CD4-positive, alpha-beta T cell (primary cell): ENCODE measurements at places on chromosomes 5 and 9.
A peak's percentile ranks its signal among the peaks of the same experiment; 100 is the strongest.

DNA sequence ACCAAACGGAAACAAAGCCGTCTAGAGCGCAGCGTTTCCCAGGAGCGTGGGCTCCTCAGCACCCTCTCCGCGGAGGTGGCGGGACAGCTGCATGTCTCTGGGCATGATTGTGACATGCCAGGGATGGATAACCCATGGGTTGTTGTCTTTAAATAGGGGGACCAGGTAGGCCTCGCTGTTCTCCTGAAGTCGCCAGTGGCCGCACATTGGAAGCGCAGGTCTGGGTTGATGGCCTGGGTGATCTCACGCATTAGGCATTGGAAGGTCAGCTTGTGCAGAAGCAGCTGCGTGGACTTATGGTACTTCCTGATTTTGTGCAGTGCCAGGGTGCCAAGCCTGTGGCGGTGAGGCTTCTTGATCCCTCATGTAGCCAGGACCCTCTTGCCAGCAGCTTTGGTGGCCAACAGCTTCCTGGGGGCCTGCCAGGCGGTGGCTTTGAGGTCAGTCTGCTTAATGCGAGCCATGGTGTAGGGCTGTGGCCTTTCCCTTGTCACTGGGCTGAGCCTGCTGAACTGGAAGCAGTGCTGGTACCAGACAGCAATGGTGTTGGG lies 6.3 kb upstream of the TAF11L3 start:
- DNase-seq: no peak

DNA sequence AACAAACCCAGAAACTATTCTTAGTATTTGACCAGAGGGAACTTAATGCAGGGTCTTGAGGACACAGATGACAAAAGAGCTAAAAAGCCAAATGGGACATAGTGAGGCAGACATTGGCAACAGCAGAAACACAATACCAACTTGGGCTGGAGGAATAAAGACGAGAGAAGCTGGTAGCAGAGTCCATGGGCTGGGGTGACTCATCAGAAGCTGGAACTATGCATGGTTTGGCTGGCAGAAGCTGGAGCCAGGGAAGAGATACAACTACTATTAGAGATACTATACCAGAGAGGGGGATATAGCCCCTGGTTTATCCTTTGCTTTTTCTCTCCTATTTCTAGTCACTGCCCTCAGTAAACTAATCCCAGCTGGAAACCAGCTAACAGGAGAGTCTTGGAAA lies 29.2 kb upstream of the DPYSL3 start:
- DNase-seq: no peak

DNA sequence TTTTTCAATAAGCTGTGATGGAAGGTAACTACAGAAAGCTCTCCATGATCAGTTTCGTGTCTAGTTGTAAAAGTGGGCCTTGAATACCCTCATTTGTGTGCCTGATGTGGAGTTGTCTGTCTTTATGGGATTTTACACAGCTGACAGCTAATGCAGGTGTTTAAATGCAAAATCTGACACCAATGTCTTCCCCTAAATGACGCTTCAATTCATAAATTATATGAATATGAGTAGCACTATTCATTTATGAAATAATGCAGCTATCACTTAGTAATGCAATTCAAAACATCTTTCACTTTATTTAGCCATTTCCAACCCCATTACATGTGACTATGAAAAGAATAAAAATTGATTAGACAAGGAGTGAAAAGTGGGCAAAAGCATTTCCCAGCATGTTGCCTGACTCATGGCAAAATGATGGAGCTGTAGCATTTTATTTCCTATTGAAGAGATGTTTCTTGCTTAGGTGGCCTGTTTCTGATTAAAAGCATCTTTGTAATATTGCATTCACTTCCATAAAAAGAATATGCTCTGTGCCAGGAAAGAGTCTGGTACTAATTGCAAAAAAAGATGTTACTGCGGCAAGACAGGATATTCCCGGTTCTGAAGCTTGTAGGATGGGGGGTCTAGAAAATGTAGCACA lies 116.7 kb upstream of the HAPLN1 start:
- DNase-seq: no peak

DNA sequence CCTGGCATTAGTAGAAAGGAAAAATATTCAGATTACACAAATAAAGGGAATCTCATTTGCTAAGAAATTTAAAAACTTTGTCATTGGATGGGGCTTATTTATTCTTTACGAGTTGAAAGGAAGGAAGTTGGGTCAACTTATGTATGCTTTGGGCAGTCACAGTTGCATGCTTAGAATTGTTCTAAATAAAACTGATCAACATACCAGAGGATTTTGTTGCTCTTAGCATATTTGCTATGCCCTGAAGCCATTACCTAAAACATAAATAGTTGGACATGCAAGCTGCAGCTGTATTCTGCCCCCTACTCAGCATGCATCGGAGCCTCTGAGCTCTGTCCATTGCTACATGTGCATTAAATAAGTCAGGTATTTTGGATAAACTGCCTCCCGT lies 172.7 kb upstream of the MEF2C start:
- DNase-seq: no peak

GRCh38 chr9:2764353-2764752 lies 47.0 kb downstream of the KCNV2 start:
- peak; percentile 47 for DNase-seq

DNA sequence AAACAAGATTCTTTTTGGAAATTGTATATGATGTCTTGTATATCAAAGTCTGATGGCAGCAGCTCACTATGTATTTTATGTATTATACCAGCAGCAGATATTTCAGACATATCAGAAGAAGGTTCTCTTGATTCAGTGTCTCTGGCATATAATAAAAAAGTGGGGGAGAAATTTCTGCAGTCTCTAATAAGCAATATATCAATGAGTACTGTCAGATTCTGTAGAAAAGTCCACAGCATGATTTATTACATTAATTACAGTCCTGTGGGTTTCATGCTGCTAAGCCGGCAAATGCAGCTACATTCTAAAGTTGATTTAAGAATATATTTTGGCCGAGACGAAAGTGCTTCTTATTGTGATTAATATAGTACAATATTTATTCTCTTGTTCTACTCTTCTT lies 113.1 kb downstream of the KIAA1958 start:
- DNase-seq: no peak

DNA sequence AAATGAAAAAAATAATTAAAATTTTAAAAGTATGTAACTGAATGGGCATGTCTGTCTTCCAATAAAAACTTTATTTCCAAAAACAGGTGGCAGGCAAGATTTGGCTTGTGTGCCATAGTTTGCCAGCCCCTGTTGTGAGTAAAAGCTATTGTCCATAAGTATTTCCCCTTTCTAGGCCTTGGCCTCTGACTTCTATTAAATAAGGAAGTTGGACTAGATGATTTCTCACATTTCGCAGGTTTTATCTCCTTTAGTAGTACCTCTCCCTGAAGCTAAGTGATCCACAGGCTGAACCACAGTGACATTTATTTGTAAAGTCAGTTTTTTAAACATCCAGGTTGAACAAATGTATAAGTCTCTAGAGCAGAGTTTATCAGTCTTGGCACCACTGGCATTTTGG lies 41.3 kb downstream of the RECK start:
- no peak for DNase-seq

DNA sequence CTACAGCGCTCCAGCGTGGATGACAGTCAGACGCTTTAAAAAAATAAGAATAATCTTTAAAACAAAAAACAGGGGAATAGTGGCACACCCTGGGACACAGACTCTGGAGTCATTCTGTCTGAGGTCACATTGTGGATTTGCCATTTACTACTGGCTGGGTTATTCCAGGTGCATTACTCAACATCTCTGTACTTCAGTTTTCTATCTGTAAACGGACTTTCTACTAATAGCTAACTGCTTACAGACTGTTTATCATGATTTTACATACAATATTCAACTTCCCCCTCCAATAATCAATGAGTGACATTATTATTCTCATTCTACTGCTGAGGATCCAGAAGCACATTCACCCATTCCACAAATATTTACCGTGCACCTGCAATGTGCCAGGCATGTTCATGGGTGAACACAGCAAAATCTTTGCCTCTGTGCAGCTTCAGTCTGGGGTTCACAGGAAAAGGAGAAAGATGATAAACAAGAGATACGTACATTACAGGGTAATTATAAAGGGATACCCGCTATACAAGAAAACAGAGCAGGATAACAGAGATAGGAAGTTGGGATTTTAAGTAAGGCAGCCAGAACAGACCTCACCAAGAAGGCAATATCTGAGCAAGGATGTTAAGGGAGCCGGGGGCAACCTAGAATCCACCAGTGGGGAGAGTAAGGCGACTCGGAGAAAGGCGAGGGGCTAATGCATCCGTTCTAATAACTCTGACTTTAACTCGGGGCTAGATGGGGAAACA lies 984 bp upstream of the RAD23B start:
- no peak for DNase-seq

DNA sequence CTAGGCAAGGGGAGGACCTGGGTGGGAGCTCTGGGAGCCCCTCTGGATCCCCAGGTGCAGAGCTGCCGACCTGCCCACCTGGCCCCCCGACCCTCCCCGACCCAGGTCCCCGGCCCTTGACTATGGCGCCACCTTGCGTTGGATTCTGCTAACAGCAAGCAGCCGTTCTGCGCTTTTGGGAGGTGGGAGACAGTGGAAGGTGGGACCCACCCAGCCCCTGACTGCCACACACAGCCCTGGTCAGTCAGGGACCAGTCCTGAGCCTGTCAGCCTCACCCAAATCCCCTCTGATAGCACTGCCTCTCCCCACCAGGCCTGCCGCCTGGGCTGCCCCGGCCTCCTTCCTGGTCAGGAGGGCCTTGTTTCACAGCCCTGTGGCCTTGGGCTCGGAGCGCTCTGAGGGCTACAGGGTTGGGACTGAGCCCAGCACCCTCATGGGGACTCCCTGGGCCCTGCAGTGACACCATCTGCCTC lies 77.9 kb downstream of the HMCN2 start:
- no peak for DNase-seq

GRCh38 chr9:37753489-37754190 lies at the start of gene TRMT10B:
Gene TRMT10B (plus strand): TSS chr9:37753805. CDS start chr9:37761932, 8,127 bp downstream.
- DNase-seq: peak; percentile 52

- no peak for DNase-seq
Observed at GRCh38 chr5:124050120-124050770, 538.3 kb downstream of the CSNK1G3 start.

- no peak for DNase-seq
Observed at GRCh38 chr9:135551031-135551430, 5.1 kb downstream of the OBP2A start.

- peak; percentile 7 for DNase-seq
Observed at GRCh38 chr5:88251048-88251711, 17.5 kb downstream of the TMEM161B start.

DNA sequence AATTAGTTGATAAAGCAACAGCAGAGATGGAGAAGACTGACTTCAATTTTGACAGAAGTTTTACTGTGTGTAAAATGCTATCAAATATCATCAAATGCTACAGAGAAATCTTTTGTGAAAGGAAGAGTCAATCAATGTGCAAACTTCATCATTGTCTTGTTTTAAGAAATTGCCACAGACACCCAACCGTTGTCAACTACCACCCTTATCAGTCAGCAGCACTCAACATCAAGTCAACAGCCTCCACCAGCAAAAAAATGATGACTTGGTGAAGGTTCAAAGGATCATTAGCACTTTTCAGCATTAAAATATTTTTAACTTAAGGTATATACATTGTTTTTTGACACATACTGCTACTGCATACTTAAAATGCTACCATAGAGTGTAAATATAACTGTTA lies 888.8 kb downstream of the CDH18 start:
- DNase-seq: no peak

DNA sequence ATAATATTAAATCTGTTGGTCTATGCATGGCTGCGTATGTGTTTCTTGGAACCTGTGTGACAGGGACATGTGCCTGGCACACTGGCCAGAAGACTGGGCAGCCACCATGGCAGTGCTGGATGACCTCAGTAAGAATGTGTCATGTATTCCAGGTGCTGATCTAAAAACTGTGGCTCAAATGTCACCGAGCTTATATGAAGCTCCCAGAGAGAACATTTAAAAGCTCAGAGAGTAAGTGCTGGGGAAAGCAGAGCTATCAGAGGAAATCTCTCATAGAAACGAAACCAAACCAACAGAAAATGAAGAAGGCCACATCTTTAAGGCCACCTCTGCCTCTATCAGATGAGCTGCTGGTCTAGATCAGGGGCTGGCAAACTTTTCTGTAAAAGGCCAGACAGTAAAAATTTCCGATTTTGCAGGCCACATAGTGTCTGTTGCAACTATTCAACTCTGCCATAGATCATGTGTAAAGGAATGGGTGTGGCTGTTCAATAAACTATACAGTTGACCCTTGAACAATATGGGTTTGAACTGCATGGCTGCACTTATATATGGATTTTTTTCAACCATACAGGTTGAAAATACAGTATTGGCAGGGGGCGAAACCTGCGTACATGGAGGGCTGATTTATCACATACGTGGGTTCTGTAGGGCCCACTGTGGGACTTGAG lies 31.8 kb downstream of the TSTD2 start:
- no peak for DNase-seq

GRCh38 chr5:154587123-154588026 lies 109.3 kb upstream of the HAND1 start:
- no peak for DNase-seq

- no peak for DNase-seq
Observed at GRCh38 chr5:32030222-32030621, 143.9 kb downstream of the GOLPH3 start.
